Fibroblast of mammary gland (primary cell): ENCODE measurements at places on chromosomes 4 and X.

GRCh38 chr4:55125763-55126541 lies 557 bp upstream of the KDR start:
- DNase-seq: peak; percentile 3

DNA sequence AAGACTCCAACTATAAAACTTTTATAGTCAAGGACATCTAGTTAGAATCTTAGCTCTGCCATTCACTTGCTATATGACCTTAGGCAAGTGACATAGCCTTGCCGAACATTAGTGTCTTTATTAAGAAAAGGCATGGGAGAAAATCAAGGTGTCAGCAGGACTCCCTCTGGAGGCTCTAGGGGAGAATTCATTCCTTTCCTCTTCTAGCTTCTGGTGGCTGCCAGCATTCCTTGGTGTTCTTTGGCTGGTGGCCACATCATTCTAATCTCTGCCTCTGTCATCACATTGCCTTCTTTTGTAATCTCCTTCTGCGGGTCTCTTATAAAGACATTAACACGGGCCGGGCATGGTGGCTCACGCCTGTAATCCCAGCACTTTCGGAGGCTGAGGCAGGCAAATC lies 99.8 kb downstream of the PPP1R2C start:
- DNase-seq: peak; percentile 25

GRCh38 chr4:38804654-38805295 lies at the start of gene TLR1:
Gene TLR1, minus strand, starts transcription at chr4:38804791. Its CDS starts 5,960 bp downstream, at chr4:38798831.
- peak; percentile 70 for DNase-seq

DNA sequence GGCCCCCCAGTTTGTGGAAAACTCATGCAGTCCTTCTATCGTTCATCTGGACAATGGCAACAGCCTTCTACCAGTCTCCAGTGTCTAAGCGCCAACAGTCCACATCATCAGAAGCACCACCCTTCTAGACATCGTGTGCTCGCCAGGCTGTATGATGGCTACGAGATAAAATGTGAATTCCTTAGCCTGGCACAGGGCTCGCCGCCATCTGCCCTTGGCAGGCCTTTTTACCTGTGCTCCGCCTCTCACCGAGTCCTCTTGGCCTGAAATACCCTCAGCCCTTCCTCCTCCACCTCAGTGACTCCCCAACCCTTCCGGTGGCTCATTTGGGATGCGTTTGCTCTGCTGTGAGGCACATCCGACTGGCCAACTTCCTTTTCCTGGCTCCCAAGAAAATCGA lies 15.9 kb upstream of the STS start:
- no peak for DNase-seq

DNA sequence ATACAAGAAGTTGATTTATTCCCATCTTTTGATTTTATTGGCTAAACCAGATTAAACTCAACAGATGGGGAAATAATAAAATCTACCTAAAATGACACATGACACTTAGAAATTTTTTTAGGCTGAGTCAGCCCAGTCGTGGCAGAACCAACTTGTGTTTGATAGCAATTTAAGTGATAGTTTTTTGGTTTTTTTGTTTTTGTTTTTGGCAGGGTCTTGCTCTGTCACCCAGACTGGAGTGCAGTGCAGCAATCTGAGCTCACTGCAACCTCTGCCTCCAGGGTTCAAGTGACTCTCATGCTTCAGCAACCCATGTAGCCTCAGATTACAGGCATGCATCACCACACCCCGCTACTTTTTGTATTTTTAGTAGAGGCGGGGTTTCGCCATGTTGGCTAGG lies 370.3 kb upstream of the NOCT start:
- DNase-seq: peak; percentile 32

DNA sequence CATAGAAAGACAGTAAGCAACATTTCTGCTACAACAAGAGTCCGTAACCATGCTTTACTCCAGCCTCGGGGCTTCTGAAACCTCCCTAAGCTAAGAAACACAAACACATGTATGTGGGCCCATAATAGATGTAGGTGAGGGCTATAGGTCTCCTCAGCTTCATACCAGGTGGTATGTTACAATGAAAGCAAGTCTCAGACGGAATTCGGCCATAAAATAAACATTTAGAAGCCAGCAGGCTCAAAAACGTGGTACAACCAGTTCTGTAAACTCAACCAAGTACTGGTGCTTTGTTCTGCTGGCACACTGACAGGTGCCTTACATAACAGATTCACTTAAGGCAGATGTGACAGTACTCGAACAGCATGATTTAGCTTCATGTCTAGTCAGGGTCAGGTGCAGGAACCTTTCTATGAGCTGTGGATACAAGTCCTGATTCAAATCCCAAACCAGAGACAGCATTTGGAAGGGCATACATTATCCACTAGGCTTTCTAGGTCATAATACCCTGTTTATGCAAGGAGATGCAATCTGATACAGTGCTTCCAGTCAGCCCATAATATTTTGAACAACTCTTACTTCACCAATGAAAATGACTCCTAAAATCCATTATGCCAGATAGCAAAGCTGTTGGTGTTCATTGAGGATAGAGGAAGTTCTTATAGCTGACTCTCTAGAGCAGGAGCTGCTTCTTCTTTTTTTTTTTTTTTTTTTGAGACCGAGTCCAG lies 113.8 kb upstream of the ENPP6 start:
- DNase-seq: no peak

- DNase-seq: peak; percentile 36
Measured at GRCh38 chr4:123848606-123849005, 452.0 kb downstream of the SPRY1 start.

GRCh38 chr4:149095811-149096210 lies 653.6 kb upstream of the NR3C2 start:
- no peak for DNase-seq

- no peak for DNase-seq
Measured at GRCh38 chr4:534101-534575, 35.1 kb downstream of the PIGG start.

DNA sequence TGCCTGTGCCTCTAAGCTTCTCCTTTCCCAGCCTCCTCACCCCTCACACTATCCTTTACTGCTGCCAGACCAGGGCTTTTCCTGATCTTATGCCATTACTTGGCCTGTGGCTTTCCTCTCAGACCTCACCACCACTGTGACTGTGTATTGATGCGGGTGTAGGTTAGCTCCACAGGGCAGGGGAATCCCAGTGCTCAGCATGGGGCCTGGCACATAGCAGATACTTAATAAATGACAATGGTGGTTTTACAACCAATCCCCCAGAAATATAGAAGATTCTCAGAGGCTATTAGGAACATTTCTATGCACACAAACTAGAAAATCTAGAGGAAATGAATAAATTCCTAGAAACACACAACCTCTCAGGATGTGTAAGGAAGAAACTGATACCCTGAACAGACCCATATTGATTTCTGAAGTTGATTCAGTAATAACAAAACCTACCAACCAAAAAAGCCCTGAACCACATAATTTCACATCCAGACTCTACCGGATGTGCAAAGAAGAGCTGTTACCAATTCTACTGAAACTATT lies 129.6 kb upstream of the QRFPR start:
- no peak for DNase-seq

DNA sequence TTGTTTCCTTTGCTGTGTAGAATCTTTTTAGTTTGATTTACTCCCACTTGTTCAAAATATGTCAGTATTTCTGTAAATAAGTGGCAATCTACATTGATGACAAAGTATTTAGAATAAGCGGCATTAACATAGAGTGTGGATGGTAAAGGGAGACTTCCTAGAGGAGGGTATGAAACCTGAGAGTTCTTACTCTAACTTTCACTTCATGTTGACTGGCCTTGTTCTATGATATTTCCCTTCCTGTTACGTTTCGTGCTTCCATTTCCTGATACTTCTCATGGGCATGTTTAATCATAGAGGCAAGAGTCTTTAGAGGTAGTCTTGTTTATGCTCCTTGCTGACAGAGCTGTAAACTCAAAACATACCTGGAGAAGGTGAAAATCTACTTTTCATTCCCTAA lies 408.9 kb downstream of the GLUD2 start:
- no peak for DNase-seq

GRCh38 chrX:43557792-43558191 lies 98.3 kb upstream of the MAOA start:
- DNase-seq: peak; percentile 71

DNA sequence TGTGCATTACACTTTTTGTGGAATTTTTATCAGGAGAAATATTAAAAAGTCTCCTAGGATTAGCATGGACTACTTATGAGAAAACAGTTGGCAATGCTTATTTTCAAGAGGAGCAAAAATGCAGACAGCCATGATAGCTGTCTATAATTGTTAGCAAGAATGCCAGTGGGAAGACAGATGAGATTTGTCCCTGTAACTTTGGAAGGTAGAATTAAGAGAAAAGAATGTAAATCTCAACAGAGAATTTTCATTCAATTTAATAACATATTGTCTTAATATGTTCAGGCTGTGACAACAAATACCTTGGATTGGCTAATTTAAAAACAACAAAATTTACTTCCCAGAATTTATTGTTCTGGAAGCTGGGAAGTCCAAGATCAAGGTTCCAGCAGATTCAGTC lies 349.2 kb downstream of the IQCM start:
- no peak for DNase-seq

DNA sequence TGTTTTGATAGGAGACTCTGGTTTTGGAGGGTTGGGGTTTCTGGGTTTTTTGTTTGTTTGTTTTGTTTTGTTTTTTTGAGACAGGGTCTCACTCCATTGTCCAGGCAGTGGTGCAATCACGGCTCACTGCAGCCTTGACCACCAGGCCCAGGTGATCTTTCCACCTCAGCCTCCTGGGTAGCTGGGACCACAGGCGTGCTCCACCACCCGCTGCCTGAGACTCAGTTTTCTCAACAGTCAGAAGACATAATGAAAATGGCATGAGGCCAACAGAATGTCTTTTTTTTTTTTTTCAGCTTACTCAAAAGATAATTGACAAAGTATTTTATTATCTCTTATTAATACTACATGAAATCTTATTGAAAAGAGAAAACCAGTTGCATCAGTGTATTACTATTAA lies 32.4 kb downstream of the TNIP2 start:
- DNase-seq: no peak

- DNase-seq: no peak
Measured at GRCh38 chrX:12753366-12753765, 37.8 kb upstream of the PRPS2 start.

- DNase-seq: peak; percentile 77
Measured at GRCh38 chr4:89000844-89001360, 56.1 kb downstream of the FAM13A start.

DNA sequence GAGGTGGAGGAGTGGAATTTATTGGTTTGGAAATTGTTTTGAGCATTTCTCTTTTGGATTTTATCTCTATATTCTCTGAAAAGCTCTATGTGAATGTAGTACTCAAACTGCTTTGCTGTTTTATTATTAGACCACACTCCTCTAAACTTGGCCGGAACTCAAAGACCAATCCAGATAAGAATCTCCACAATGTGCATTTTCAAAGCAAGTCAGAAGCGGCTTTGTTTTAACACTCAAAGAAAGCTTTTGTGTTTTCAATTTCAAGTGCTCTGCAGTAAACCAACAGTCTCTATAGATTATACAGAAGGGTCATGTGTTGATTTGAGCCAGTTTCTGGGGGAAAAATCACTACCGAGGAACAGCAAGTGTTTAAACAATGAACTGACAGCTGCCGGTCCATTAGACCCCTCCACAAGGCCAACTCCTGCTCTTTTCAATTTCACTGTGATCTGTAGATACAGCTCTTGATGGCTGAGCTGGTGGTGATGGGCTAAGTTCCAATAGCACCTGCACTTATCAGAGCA lies 79.4 kb downstream of the FTHL17 start:
- no peak for DNase-seq

- no peak for DNase-seq
Measured at GRCh38 chrX:17655211-17656034, 81.9 kb upstream of the SCML1 start.

GRCh38 chr4:6071191-6071958 lies 53.1 kb upstream of the C4orf50 start:
- no peak for DNase-seq

GRCh38 chr4:89134775-89135319 lies 23.5 kb downstream of the TIGD2 start:
- DNase-seq: peak; percentile 88

DNA sequence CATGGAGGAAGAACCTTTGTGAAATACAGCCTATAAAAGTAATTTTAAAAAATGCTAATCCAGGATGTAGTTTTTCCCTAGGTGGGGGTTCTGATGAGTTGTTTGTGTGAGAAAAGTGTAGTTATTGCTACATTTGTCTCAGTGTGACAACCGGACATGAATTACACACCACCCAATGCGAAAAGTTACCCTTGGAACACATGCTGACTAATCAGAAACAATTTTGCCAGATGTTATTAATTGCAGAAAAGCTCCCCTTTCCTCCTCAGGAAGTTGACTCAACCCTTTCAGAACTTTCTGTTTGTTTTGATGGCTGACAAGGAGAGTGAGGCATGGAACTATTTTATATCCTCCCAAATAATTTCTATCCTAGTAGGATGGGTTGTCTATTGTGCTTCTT lies 38.1 kb upstream of the EDA2R start:
- peak; percentile 93 for DNase-seq

GRCh38 chrX:43753637-43754036 lies 97.5 kb downstream of the MAOA start:
- DNase-seq: peak; percentile 29

GRCh38 chrX:132463411-132463810 lies 25.4 kb downstream of the MBNL3 start:
- DNase-seq: peak; percentile 51

- DNase-seq: no peak
Measured at GRCh38 chr4:189311251-189311650, 629.4 kb upstream of the FRG1 start.

DNA sequence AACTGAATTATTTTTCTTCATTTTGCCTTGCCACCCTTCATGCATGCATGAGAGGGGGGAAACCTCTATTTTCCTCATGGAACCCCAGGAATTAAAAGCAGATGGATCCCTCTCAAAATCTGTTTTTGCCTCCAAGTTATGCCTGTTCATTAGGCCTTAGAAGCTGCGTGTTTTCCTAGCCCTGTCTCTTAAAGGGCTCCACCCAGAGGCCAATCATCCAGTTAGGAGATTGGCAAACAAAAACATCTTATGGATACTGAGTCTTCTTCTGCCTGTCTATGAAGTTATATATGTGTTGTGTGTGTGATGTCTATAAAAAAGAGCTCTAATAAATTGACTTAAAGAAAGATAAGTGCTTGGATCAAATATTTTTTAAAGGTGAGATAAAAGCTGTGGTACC lies 142.9 kb downstream of the ANAPC10 start:
- DNase-seq: no peak

DNA sequence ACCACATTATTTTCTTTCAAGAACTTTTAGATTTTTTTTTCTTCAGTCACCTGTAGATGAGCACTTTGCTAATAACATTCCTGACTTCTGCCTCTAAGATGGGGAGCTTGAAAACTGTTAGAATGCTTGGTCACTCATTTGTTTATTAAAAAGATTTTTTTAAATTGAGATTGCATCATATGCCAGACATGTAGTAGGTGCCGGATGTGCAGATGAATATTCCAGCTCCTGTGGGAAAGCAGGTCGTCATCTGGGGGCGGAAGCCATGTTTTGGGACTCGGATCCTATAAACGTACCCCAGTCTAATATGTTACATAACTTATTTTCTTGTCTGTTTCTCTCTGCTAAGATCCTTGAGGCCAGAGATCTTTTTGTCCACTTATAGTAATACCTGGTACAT lies 236.8 kb downstream of the ARHGAP10 start:
- peak; percentile 24 for DNase-seq
